ENCODE measurements at places on chromosomes 16 and 17. TPM values are rescaled to one million over a fixed set of nuclear protein-coding genes. Genes with fewer than 3 reads are reported as not detected.
A peak's percentile ranks its signal among the peaks of the same experiment; 100 is the strongest.

ZNF174 gene
- 13.2 TPM for total RNA-seq

SYNGR3 gene
- total RNA-seq = 4.5 TPM

GRCh38 chr16:3717235-3718018 lies at the start of gene TRAP1:
TSS of gene TRAP1 (minus strand) at chr16:3717524. CDS start at chr16:3717508, 16 bp downstream.
- H3K4me3 ChIP-seq = peak within 1 kb of the TSS; percentile 91
- no peaks in the 10 kb centered on the region for H3K36me3 ChIP-seq
- peak; percentile 45 for DNase-seq
- H3K4me1 ChIP-seq = peaks cover 10% of the 10 kb centered on the region
- H3K27me3 ChIP-seq = no peaks in the 10 kb centered on the region
- peak within 1 kb of the TSS; percentile 50 for H3K27ac ChIP-seq

DNA sequence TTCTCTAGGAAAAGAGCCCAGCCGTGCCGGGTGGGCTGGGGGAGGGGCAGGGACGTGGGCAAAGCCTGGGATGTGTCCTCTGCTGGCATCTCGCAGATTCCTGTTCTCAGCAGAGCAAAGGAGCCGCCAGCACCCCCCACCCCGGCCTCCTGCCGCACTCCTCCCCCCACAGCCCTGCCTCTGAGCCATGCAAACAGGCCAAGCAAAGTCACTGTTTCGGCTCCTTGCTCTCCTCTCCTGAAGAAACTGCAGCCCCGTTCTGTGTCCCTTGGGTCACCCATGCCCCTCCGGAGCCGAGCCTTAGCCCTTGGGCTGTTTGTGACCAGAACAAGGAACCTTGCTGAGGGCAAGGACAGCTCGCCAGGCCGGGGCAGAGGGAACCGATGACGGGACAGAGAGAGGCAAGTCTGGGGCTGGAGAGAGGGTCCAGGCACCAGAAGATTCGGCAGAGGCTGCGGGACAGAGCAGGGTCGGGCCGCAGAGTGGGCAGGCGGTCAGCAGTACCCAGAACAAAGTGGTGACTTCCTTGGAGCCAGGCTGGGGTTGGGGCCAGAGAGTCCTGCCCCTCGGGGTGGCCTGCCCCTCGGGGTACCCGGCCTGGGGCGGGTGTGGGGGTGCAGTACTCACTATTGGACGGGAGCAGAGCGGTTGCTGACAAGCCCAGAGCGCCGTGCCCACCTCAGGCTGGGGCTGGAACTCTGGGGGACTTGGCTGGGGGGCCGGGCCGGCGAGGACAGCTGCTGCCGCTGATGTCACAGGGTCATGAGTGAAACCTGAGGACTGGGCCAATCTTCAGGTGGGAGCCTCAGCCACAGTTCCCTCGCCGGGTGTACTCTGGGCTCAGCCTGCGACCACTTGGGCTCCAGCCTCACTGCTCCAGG lies 9.2 kb upstream of the PRR29 start:
- peaks cover 30% of the 10 kb centered on the region for H3K27me3 ChIP-seq
- H3K36me3 ChIP-seq = no peaks in the 10 kb centered on the region
- H3K27ac ChIP-seq = no peak overlapping the region
- H3K4me1 ChIP-seq = peaks cover 4% of the 10 kb centered on the region
- H3K4me3 ChIP-seq = no peak overlapping the region

GRCh38 chr17:38507436-38507835 lies 79.2 kb downstream of the ARHGAP23 start:
- H3K4me1 ChIP-seq = no peaks in the 10 kb centered on the region
- H3K36me3 ChIP-seq = no peaks in the 10 kb centered on the region
- DNase-seq = no peak
- H3K4me3 ChIP-seq = no peak overlapping the region
- H3K27me3 ChIP-seq = no peaks in the 10 kb centered on the region

- H3K36me3 ChIP-seq = peaks cover 7% of the 10 kb centered on the region
- H3K27me3 ChIP-seq = no peaks in the 10 kb centered on the region
- H3K4me1 ChIP-seq = peaks cover 16% of the 10 kb centered on the region
Observed at GRCh38 chr16:84604477-84605013, 13.3 kb downstream of the COTL1 start.

DNA sequence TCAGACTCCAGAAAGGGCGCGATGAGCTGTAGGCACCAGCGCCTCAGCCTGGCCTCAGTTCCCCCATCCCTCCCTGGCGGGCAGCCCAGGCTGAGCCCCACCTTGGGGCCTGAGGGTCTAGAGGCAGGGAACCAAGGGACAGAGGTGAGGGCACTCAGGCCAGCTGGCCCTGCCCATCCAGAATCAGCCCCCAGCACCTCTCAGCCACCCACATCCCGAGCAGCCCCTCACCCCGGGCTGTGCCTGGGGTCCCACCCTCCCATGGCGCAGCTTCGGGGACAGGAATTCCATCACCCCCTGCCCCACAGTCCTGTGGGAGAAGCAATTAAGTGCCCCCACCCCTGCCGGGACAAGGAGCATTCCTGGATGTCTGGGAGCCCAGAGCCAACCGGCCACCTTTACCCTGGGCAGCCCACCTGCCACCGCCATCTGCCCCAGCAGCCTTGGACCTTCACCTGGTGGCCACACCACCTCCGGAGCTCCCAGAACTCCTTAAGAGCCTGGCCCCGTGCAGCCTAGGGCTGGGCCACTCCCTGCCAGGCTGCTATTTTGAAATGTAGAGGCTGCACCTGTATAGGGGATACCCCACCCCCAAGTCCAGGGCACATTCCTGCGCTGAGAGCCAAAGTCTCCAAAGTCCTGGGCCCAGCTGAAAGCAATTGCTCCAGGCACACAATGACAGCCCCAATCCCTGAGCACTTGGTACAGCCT lies 33.7 kb upstream of the PVALEF start:
- no peaks in the 10 kb centered on the region for H3K36me3 ChIP-seq
- H3K4me1 ChIP-seq = no peaks in the 10 kb centered on the region
- no peak overlapping the region for H3K4me3 ChIP-seq
- no peak overlapping the region for H3K27ac ChIP-seq
- no peaks in the 10 kb centered on the region for H3K27me3 ChIP-seq

DNA sequence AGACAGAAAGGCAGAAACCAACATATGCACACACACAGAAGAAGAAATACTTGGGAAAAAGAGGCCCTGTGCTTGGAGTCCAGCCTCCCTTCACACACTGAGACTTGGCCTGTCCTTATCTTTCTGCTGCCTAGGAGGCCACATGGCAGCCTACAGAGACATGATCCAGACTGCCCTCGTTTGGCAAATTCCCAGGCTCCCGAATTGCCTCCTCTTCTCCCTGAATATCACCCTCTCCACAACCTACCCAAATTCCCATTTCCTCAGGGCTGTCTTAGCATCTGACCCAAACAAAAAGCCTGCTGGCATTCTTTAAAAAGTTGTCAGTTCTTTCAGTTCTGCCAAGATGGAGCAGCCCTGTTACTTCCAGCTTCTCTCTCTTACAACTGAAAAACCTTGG lies 59.8 kb downstream of the DNAH17 start:
- DNase-seq = no peak
- H3K4me3 ChIP-seq = no peak overlapping the region
- no peaks in the 10 kb centered on the region for H3K36me3 ChIP-seq
- no peak overlapping the region for H3K27ac ChIP-seq

- H3K4me1 ChIP-seq = no peaks in the 10 kb centered on the region
- peaks cover 21% of the 10 kb centered on the region for H3K36me3 ChIP-seq
- H3K27me3 ChIP-seq = no peaks in the 10 kb centered on the region
- H3K27ac ChIP-seq = no peak overlapping the region
Observed at GRCh38 chr16:15037745-15038144, 18.1 kb downstream of the NTAN1 start.

GRCh38 chr16:69327585-69328310 lies 2.6 kb downstream of the PDF start:
- DNase-seq = no peak
- H3K4me3 ChIP-seq = peak overlapping the region; percentile 87
- no peak overlapping the region for H3K27ac ChIP-seq
- H3K4me1 ChIP-seq = peaks cover 44% of the 10 kb centered on the region

- no peak for DNase-seq
- no peaks in the 10 kb centered on the region for H3K27me3 ChIP-seq
- no peaks in the 10 kb centered on the region for H3K36me3 ChIP-seq
- peaks cover 27% of the 10 kb centered on the region for H3K4me1 ChIP-seq
- H3K27ac ChIP-seq = no peak overlapping the region
- H3K4me3 ChIP-seq = no peak overlapping the region
Observed at GRCh38 chr17:47287639-47288038, 34.0 kb downstream of the ITGB3 start.

- no peaks in the 10 kb centered on the region for H3K4me1 ChIP-seq
- no peak overlapping the region for H3K4me3 ChIP-seq
- H3K36me3 ChIP-seq = peaks cover 8% of the 10 kb centered on the region
- no peak overlapping the region for H3K27ac ChIP-seq
- no peak for DNase-seq
- H3K27me3 ChIP-seq = no peaks in the 10 kb centered on the region
Observed at GRCh38 chr17:7502987-7503386, 18.8 kb downstream of the POLR2A start.

- H3K4me1 ChIP-seq = peaks cover 24% of the 10 kb centered on the region
- no peaks in the 10 kb centered on the region for H3K27me3 ChIP-seq
- no peak overlapping the region for H3K27ac ChIP-seq
- no peaks in the 10 kb centered on the region for H3K36me3 ChIP-seq
Observed at GRCh38 chr17:66281661-66282369, 20.6 kb upstream of the PRKCA start.

GRCh38 chr17:63819131-63819530 lies 8.1 kb upstream of the PSMC5 start:
- no peak overlapping the region for H3K27ac ChIP-seq
- DNase-seq = no peak
- no peaks in the 10 kb centered on the region for H3K27me3 ChIP-seq
- H3K36me3 ChIP-seq = peaks cover 67% of the 10 kb centered on the region
- no peaks in the 10 kb centered on the region for H3K4me1 ChIP-seq

GRCh38 chr17:50902372-50903353 lies 36.5 kb upstream of the TOB1 start:
- H3K27ac ChIP-seq = peak overlapping the region; percentile 87
- H3K27me3 ChIP-seq = no peaks in the 10 kb centered on the region
- H3K4me3 ChIP-seq = no peak overlapping the region

DNA sequence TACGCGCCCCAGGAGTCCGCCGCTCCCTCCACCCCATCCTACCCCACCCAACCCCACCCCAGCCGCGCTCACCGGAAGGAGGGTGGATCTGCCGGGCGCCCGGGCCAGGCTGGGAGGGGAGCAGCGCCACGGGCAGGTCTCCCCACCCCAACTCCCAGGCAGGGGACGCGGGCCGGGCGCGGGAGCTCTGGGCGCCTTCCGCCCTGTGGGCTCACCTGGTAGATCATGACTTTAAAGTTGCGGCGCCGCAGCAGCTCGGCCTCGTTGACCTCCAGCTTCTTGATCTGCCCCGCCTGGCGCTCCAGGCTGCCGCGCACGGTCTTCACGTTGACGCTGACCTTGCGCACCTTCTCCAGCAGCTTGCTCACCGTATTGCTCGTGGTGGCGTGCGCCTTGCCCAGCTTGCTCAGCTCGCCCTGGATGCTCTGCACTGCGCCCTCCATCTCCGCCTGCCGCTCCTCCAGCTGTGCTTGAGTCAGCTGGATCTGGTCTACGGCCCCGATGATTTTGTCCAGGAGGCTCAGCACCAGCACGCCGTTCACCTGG lies 571 bp downstream of the CAVIN1 start:
- peaks cover 37% of the 10 kb centered on the region for H3K4me1 ChIP-seq
- H3K27ac ChIP-seq = no peak overlapping the region
- H3K27me3 ChIP-seq = no peaks in the 10 kb centered on the region
- peak overlapping the region; percentile 76 for H3K4me3 ChIP-seq
- peak; percentile 56 for DNase-seq
- no peaks in the 10 kb centered on the region for H3K36me3 ChIP-seq

- no peak overlapping the region for H3K27ac ChIP-seq
- DNase-seq = no peak
- no peaks in the 10 kb centered on the region for H3K27me3 ChIP-seq
- no peak overlapping the region for H3K4me3 ChIP-seq
- H3K36me3 ChIP-seq = no peaks in the 10 kb centered on the region
Observed at GRCh38 chr16:78134944-78135619, 35.6 kb downstream of the WWOX start.

GRCh38 chr16:58741166-58741565 lies 7.0 kb upstream of the GOT2 start:
- no peaks in the 10 kb centered on the region for H3K4me1 ChIP-seq
- H3K27me3 ChIP-seq = no peaks in the 10 kb centered on the region
- H3K4me3 ChIP-seq = no peak overlapping the region

DNA sequence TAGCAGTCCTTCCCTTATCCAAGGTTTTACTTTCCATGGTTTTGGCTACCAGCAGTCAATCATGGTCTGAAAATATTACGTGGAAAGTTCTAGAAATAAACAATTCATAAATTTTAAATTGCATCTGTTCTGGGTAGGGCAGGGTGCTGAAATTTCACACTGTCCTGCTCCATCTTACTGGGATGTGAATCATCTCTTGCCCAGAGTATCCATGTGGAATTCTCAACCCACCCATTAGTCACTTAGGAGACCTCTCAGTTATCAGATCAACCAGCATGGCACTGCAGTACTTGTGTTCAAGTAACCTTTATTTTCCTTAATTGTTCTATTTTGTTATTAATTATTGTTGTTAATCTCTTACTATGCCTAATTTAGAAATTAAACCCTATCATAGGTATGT lies 202.8 kb upstream of the CPHXL start:
- no peaks in the 10 kb centered on the region for H3K36me3 ChIP-seq
- no peak overlapping the region for H3K27ac ChIP-seq
- H3K27me3 ChIP-seq = peaks cover 3% of the 10 kb centered on the region
- no peak for DNase-seq

GRCh38 chr17:14372905-14373613 lies 72.2 kb downstream of the HS3ST3B1 start:
- H3K4me3 ChIP-seq = no peak overlapping the region
- H3K27me3 ChIP-seq = no peaks in the 10 kb centered on the region
- H3K4me1 ChIP-seq = no peaks in the 10 kb centered on the region
- no peak overlapping the region for H3K27ac ChIP-seq
- no peaks in the 10 kb centered on the region for H3K36me3 ChIP-seq
- DNase-seq = no peak

All from PC-9 (cell line).